ENCODE measurements at places on chromosomes 4 and X.

- DNase-seq: no peak
Measured at GRCh38 chr4:144820728-144821085, 174.8 kb downstream of the HHIP start.

DNA sequence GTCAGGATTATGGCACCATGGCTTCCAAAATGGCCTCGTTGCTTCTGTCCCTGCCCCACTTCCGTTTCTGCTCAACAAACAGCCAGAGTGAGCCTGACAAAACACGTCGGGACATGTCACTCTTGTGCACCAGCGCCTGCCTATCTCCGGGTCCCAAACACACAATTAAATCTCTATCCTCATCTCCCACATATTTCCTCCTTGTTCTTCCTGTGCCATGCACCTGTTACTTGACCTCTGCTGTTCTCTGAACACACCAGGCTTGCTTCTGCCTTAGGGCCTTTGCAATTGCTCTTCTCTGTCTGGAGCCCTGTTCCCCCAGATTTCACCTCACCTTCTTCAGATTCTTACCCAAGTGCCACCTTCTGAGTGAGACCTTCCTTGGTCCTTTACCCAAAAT lies 12.7 kb upstream of the CD38 start:
- DNase-seq: no peak

- no peak for DNase-seq
Measured at GRCh38 chrX:10990418-10990817, 120.7 kb upstream of the HCCS start.

DNA sequence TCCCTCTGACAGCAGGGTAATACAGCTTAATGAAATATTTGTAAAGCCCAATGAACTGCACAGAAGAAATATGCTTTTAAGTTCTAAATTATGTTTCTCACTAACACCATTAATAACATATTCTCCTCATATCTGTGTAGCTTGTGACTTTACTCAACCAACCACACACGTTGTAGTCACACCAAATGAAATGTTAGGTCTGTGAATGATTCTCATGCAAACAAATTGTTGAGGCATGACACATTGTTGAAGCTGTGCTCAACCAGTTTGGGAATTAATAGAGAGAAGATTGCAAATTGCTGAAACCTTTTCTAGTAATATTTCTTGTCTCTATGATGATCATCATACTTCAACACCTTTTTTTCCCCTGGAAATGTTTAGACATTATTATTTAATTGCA lies 645.9 kb downstream of the PCDH7 start:
- no peak for DNase-seq

GRCh38 chr4:158783785-158784184 lies 15.0 kb downstream of the FNIP2 start:
- DNase-seq: no peak

DNA sequence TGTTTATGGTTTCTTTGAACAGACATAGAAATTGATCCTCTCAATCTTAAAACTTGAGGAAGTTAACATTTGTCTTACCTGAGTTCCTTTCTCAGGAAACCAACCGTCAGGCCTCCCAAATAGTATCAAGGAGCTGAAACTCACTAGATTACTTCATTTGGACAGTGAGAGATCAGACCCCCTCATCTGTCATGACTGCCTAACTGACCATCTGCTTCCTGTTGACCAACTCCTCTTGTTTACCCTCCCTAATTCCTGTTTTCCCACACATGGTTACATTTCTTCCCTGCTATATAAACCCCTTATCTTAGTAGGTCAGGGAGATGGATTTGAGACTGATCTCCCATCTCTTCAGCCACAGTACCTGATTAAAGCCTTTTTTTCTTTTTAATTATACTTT lies 46.2 kb upstream of the NMU start:
- no peak for DNase-seq

GRCh38 chr4:95232358-95233156 lies 316.2 kb downstream of the UNC5C start:
- no peak for DNase-seq

DNA sequence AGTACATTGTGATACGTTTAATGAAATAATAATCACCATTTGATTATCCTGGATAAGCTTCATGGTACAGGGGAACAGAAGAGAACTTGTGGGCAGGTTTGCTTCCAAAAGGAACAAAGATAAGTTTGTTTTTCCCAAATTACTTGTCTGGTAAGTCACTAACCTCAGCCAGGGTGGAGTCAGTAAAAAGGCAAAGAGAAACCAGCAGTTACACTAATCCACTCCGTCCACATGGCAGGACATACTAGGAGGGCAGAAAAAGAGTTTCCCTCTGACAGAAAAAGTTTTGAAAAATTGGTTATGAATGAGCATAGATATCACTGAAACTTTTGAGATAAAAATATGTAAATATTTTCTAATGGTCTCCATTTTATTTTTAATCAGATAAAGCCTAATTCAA lies 285.9 kb downstream of the IL15 start:
- DNase-seq: no peak

GRCh38 chrX:153474718-153475117 lies 4.3 kb upstream of the HAUS7 start:
- no peak for DNase-seq

GRCh38 chrX:20181598-20182329 lies 40.1 kb upstream of the EIF1AX start:
- no peak for DNase-seq

GRCh38 chrX:111759686-111760085 lies 78.7 kb downstream of the ALG13 start:
- DNase-seq: peak; percentile 15

- peak; percentile 78 for DNase-seq
Measured at GRCh38 chr4:101102114-101102742, 245.1 kb downstream of the PPP3CA start.

- DNase-seq: no peak
Measured at GRCh38 chr4:54717694-54718093, 59.9 kb downstream of the KIT start.

GRCh38 chrX:18297251-18297650 lies 57.2 kb downstream of the SCML2 start:
- no peak for DNase-seq

DNA sequence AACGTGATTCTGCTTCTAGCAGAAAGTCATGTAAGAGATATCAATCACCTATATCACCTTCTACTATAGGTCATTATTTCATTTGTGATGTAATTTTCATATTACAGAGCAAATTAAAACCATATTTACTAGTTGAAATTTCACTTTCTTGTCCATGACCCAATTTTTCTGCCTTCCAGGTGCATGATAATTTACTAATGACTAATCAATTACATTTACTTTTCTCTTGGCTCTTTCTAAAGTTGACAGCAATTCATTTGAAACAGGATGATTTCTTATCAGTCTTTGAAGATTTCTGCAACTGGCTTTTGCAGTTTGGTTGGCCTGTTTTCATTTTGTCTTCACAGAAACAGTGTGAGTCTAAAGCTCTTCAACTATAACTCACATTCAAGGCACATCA lies 81.4 kb downstream of the ZAR1 start:
- no peak for DNase-seq

DNA sequence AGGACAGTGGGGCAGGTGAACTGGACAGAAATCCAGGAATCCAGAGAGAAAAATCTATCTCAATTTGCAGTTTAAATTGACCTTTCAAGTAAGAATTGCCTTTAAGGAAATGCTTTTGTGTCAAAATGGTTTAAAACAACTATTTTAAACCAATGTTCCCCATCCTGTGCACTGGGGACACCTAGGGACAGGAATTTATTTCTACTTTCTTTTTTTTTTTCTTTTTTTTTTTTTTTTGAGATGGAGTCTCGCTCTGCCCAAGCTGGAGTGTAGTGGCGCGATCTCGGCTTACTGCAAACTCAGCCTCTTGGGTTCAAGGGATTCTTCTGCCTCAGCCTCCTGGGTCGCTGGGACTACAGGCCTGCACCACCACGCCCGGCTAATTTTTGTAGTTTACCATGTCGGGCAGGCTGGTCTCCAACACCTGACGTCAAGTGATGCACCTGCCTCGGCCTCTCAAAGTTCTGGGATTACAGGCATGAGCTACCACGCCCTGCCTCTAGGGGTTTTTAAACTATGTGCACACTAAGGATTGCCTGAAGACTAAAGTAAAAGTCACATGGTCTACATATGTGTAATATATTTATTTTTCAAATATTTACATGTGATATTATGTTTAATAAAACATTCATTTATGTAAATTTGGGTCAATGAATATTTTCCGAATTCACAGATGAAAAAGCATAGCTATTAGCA lies 1213.4 kb downstream of the STIM2 start:
- no peak for DNase-seq

DNA sequence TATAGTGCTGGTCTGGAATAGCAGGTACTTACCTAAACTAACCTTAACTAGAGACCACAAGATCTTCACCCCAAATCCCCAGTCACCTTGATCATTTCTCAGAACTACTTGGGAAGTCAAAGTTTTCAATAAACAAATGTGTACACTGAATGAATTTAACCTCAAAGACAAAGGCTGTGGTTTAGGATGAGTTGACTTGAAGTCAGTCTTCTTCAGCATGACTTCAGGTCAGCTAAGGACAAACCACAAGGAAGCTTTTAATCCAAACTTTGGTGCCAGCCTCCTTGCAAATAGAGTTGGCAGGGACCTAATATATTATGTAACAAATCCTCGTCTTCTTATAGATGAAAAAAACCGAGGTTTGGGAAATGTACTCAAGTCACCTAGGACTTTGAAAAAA lies 21.2 kb upstream of the VCX2 start:
- DNase-seq: no peak

DNA sequence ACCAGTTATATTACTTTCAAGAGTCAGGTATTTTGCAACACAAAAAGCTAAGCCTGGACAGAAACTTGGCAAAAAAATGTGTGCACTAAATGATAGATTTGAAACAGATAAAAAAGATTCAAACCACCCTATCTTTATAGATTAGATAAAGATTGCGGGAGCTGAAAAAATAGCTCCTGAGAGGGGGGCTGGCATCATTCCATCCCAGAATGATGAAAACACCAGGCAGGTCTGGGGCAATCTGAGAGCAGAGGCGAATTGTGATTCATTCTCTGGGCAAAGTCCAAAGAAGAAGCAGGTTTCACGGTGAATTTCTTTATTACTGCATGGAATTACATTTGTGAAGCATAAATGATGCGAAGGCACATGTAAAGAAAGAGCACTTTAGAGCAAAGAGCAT lies 168.5 kb upstream of the DMD start:
- no peak for DNase-seq

DNA sequence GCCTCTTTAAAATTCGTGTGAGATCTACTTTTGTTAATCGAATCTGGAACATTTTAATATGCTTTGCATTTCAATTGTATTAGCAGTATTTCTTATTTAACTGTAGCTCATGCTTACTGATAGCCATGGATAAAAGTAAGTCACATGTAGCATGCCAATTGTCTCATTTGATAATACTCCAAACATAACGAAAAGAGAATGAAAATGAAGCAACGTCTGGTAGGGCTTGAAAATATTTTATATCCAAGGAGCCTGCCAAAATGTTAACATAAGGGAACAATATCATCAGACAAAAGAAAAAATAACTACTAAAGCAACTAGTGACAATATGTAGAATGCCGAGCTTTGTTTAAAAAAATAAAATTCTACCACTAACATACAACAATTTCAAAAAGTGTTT lies 94.1 kb upstream of the MID1 start:
- DNase-seq: no peak

GRCh38 chrX:151505796-151506195 lies 57.7 kb upstream of the PASD1 start:
- DNase-seq: no peak

DNA sequence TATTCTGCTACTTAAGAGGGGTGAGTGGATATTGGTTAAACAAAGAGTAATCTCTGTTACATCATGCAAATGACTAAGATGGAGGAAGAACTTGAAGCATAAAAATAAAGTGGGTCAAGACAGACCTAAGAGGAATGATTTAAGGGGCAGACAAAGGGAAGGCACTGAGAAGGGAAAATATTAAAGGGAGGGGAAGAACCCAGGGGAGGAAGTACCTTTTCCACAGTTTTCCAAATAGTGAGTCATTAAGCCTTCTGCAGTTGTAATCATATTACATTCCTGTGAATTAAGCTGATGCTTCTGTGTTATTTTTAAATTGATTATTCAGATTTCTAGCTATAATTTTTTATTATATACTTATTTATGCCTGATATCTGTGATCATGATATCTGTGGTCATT lies 253.3 kb downstream of the CENPC start:
- DNase-seq: no peak

- DNase-seq: no peak
Measured at GRCh38 chr4:71130827-71131603, 137.6 kb downstream of the DCK start.

GRCh38 chr4:142944565-142944964 lies 98.5 kb upstream of the INPP4B start:
- DNase-seq: no peak

- DNase-seq: no peak
Measured at GRCh38 chr4:138815811-138816210, 199.8 kb upstream of the NOCT start.

GRCh38 chrX:49754233-49754857 lies 58.6 kb upstream of the PAGE1 start:
- no peak for DNase-seq

DNA sequence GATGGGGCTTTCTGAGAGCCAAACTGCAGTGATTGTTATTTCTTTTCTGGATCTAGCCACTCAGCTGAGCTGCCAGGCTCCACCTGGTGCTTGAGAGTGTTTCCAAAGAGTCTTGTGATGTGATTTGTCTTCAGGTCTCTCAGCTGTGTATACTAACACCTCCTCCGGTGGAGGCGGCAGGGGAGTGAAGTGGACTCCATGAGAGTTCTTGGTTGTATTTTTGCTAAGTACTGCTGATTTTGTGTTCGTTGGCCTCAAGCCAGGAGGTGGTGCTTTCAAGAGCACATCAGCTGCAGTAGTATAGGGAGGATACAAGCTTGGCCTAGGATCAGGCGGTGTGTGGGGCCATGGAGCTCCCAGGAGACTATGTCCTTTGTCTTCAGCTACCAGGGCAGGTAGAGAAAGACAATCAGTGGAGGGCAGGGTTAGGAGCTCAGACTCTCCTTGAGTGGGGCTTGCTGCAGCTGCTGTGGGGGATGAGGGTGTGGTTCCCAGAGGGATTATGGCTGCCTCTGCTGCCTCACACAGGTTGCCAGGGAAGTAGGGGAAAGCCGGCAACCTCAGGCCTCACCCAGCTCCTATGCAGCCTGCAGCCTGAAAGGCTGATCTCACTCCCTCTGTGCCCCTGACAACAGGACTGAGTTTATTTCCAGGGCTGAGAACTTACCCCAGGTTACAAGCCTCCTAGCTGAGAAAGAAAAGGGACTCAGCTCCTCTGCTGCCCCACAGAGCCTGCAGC lies 62.4 kb downstream of the NPFFR2 start:
- DNase-seq: no peak

DNA sequence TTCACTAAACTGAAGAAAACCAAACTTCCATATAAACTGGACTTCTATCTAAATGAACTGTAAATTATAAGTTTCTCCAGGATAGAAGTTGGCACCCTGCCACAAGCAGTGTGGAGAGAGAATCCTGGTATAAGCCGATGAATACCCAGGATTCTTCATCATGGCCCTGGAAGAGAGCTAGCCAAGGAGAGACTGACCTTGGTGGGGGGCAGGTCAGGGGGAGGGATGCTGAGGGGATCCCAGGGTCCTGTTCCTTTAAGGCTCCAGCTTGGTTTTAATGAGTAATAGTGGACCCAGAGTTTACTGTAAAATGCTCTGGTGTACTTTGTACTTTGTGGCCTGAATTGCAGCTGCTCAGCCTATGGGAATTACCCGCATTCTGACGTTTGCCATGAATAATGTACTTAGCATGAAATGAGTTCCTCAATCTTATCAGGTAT lies 16.9 kb downstream of the RASSF6 start:
- no peak for DNase-seq
